ENCODE measurements at places on chromosomes 2 and 18.

GRCh38 chr2:236164201-236164924 lies 3.8 kb downstream of the GBX2 start:
- no peak for DNase-seq

- DNase-seq, result peak; percentile 32
Measured at GRCh38 chr2:120206022-120206581, 17.1 kb downstream of the TMEM185B start.

DNA sequence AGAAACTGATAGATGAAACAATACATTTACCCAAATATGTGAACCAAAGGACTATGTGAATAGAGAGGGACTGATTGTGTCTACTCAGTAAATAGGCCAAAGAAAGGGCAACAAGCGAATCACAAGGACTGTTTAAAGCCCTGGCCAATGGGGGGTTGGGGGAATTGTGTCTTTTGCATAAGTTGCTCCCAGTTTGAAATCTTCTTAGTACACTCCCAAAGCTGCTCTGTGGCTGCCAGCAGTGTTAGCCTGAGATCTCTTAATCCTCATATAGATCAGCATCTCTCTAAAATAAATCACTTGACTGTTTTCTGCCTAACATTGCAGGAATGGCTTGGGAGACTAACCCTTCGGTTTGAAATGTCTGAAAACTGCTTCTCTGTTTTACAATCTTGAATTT lies 236.4 kb downstream of the PLCL1 start:
- DNase-seq, result no peak

- DNase-seq, result no peak
Measured at GRCh38 chr2:28178946-28179345, 213.7 kb upstream of the FOSL2 start.

DNA sequence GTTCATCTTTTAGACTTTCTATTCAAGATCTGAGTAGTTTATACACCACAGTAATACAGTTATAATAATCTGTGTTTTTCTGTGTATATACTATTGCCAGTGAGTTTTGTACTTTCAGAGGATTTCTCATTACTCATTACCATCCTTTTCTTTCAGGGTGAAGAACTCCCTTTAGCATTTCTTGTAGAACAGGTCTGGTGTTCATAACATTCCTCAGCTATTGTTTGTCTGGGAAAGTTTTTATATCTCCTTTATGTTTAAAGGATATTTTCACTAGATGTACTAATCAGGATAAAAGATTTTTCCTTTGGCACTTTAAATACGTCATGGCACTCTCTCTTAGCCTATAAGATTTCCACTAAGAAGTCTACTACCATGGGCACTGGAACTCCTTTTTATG lies 705.5 kb downstream of the SLC4A3 start:
- no peak for DNase-seq

GRCh38 chr2:1817256-1818051 lies 73.1 kb upstream of the PXDN start:
- DNase-seq, result peak; percentile 48

- DNase-seq, result peak; percentile 19
Measured at GRCh38 chr2:208025814-208026184, 472 bp upstream of the PLEKHM3 start.

DNA sequence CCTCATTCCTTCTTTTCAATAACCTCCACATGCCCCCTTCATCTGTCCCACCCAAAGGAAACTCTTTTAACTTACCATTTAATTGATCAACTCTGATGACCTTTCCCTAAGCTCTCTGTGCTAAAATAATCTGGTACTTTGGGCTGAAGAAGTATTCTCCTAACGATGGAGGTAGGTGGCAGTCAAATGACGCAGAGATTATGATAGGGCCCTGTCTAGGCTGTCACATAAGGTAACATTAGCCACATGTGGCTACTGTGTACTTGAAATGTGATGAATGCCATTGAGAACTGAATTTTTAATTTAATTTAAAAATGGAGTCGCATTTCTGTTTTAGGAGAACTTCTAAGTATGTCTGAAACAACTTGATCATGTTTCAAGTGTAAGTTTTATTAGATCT lies 140.5 kb upstream of the TNP1 start:
- DNase-seq, result no peak

DNA sequence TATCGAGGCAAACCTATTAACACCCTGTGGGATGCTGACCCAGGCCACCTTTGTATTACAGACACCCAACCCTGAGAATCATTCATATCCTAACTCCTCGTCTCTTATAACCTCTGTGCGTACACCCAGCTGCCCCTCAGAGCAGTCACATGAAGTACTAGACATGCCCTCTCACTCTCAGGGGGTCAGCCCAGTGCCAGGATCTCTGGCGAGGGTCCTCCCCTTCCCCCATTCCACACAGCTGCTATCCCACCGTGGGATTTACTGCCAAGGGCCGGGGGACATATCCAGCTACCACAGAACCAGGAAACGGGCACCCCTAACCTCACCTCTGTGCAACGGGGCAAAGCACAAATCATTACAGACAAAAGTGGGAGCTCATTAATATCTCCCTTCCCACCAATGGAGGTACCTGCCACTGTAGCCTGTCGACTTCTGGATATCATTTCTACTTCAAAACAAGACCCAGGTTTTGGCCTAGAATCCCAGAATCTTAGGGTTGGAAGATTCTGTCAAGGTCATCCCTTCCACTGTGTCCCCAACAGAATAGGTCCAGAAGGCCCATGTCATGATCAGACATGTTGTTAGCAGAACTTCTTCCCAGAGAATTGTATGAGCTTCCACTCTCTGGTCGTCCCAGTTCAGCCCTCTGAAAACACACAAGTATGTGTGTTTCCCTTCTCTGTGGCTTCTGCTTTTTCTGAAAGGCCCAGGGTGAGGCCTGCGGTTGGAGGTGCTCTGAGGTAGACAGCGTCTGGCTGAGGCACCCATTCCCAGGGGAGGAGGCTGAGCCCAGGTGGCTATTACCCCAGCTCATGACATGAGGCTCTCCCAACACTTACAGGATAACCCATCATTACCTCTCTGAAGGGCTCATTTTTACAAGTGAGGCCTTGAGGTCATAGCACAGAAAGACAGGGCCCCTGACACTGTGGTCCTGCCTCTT lies 1.7 kb downstream of the TMBIM1 start:
- peak; percentile 62 for DNase-seq

- DNase-seq, result no peak
Measured at GRCh38 chr2:19649785-19650380, 251.9 kb downstream of the TTC32 start.

DNA sequence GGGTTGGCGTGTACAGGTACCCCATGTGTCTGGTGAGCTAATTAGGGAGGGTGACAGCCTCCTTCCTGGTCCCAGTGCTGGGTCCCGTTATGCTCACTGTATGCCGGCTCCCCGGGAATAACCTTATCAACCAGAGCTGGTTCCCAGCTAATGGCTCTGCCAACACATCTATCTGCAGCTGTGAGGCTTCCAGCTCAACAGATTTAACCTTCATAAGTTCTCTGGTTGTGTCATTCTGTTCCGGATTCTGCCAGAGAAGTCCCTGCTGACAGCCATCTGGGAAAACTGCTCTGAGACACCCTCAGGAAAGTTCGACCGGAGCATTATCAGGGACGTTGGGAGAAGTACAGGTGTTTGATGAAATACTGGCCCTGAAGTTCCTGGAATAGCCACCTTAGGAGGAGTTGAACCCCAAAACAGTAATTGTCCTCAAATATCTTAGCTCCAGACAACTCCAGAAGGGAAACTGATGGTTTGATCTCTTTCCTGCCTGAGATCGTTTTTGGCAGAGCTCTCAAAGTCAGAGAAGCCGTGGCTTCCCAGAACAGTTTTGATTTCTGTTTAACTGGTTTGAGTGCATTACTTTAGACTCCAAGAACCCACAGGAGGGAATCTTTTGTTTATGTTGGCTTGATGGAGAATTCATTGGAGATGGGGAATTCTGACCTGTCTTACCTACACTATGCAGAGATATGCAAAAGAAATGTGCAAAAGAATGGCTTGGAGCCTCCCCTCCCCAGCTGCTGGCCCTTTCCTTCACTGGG lies 39.4 kb upstream of the TXNDC2 start:
- DNase-seq, result no peak

GRCh38 chr2:238846628-238847418 lies 1.1 kb upstream of the TWIST2 start:
- no peak for DNase-seq

DNA sequence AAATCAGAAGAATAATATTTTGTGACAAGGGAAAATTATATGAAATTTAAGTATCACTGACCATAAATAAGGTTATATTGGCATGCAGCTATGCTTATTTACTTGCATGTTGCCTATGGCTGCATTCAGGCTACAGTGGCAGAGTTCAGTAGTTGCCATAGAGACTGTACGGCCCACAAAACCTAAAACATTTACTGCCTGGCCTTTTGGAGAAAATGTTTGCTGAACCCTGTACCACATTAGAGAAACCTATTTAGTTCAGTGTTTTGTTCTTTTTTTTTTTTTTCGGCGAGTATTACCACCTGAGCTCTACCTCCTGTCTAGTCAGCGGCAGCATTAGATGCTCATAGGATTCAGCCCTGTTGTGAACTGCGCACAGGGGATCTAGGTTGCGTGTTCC lies 163.7 kb downstream of the MCFD2 start:
- DNase-seq, result no peak

DNA sequence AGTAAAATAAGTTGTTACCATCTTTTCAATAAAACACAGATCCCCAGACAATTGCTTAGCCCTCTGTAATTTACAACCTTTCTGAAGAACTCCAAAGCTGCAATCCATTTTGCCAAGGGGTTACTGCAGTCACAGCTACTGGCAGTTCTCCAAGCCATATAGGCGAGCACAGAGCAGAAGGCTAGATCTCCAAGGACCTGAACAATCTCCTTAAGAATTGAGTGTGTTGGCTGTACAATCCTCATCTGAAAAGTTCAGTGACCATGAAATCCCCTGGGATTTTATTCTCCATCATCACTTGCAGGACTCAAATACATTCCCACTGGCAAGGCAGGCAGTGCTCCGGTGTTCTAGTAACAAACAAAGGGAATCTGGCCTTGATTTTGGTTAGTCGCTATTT lies 103.9 kb upstream of the LRP1B start:
- no peak for DNase-seq

GRCh38 chr2:66434679-66435548 lies at the start of gene MEIS1:
TSS of gene MEIS1 (plus strand) at chr2:66435125. CDS start at chr2:66435857, 732 bp downstream.
- peak; percentile 7 for DNase-seq

- no peak for DNase-seq
Measured at GRCh38 chr2:25424426-25425028, 82.8 kb upstream of the DNMT3A start.

- DNase-seq, result no peak
Measured at GRCh38 chr2:236963631-236964182, 122.0 kb upstream of the COPS8 start.

DNA sequence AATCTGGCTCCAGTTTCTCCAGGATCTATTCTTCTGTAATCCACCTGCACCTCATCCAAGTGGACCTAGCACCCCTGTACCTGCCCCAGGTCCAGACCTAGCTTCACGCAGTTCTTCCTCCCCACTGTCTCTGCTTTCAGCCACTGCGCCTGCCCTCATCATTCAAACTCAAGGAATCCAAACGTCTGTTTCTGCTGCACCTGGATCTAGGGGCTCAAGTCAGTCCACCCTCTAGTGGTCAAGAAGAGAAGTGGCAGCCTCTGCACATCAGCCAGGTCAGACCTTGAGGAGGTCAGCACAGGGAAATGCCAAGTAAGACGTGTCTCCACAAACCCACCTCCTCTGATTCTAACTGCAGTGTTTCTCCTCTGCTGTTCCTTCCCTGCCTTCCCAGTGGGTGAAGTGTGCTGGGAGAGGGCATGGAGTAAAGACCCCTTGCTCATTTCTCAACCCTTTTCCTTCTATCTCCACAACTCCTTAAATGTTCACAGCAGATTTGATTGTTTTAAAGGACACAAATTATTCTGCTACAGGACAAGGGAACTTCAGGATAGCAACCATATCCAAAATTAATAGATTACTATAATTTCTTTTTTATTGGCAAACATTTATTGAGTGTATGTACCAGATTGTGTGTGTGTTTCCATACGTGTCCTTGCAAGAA lies 8.6 kb upstream of the RNF152 start:
- peak; percentile 52 for DNase-seq

- DNase-seq, result no peak
Measured at GRCh38 chr2:53633441-53633840, 134.2 kb upstream of the CHAC2 start.

DNA sequence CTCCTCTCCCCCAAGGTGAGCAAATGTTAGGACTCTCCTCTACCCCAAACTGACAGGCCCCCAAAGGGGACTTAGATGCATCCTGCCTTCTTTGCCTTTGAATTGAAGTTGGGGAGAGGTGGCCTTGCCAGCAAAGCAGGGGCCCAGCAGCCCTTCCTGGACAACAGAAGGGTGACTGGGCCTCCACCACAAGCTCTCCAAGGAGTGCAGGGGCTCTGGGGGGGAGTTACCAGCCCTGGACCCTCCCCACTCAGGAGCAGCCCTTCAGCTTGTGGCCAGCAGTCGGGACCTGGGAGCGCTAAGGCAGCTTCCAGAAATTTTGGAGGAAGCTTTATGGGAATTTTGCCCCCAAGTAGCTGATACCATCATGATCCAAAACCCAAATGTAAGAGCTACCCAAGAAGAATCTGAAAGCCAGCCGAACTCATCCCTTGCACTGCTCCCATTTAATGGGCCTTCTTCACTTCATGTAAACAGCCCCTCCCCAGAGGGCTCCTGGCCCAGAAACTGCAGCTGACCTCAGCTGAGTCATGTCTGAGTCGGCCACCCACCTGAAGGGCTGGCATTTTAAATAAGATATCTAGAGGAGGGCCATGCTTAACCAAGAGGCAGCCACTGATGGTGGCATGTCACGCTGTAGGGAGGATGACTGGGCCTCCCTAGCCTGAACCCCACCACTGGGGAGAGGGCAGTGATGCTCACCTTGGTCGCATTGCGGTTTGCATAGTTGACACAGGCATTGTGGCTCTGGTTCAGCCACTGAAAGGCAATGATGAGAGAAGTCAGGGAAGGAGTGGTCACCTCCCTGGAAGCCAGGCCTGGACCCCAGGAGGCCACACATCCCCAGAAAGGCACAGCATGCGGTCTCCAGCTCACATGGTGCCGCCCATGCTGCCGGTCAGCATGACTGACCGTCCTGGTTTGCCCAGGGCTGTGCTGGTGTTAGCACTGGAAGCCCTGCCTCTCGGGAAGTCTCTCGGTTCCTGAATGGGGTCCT lies 71.5 kb downstream of the SFXN5 start:
- no peak for DNase-seq

DNA sequence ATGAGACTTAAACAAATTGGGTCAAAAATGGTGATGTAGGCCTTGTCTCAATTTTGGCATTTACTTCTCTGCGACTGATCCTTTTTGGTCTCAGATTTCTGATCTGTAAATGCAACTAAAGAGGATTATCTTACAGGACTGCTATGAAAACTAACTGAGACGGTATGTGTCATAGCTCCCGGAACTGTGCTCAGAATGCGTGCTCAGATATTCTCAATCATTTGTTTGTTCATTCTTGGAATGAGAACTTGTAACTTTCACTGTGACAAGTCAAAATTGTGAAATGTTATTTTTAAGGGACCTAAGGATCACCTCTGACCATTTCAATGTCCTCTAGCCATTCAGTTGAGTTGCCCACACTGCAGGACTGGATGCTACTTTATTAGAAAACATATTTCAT lies 498.2 kb upstream of the PIK3C3 start:
- DNase-seq, result no peak

All from CD4-positive, alpha-beta T cell treated with Interleukin-2 at 100 ng/mL for 4 hours (primary cell).